ENCODE measurements at places on chromosomes 7 and 10.

GRCh38 chr10:14403881-14404623 lies 73.3 kb upstream of the FRMD4A start:
- DNase-seq = no peak

- DNase-seq = no peak
Measured at GRCh38 chr10:9613338-9614075, 1404.2 kb upstream of the CELF2 start.

DNA sequence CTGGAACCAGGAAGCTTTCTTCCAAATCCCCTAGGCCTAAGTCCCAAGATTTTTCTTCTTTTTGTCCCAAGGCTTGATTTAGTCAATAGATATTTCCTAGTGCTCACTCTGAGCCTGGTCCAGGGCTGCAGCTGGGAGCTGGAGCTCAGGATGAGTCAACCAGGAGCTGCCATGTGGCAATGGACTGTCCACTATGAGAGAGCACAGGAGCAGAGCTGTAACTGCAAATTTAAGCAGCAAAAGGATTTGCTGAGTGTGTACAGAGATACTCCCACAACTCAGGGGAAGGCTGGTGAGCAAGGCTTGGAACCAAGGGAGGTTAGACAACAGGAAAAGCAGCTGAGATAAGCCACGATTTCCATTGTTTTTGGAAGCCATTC lies 92.1 kb upstream of the CXCL12 start:
- DNase-seq = no peak

DNA sequence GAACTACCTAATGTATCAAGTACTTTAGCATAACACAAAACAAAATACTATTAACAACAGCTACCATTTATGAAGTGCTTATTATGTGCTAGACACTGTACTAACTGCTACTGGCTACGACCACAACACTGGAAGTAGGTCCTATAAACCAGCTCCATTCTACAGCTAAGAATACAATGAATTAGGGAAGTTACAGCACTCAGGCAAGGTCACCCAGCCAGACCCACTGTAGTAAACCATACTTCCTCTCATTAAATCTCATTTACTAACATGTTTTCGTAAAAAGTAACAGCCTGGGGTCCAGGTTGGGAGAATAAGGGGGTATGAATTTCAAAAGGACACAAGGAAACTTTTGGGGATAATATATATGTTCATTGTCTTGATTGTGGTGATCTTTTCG lies 25.4 kb downstream of the NAPEPLD start:
- DNase-seq = no peak

DNA sequence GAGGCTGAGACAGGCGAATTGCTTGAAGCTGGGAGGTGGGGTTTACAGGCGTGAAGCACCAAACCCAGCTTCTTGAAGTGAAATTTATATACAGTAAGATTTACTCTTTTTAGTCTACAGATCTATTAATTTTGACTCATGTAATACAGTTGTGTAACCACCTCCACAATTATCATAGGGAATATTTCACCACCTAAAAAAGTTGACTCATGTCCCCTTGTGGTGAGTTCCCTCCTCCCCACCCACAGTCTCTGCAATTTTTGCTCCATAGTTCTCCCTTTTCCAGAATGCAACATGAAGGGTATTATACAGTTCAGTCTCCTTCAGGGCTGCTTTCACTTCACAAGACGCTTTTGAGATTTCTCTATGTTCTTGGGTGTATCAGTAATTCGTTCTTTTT lies 156.8 kb downstream of the FAM107B start:
- no peak for DNase-seq

DNA sequence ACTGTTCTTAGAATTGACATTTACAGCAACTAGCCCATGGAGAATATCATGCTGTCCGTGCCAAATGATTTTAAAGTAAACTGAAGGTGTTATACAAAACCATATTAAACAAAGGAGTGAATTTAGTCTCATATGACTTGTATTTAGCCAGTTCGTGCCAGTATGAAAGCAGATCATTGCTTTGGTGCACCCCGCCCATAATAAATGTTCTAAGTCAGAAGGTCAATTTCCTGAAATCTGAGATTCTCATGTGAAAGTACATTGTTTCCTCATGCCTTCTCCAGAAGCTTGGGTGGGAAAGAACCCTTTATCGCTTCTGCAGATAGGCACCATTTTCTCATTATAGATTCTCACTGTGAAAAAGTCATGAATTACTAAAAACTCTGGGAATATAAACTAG lies 106.4 kb downstream of the CAMK1D start:
- no peak for DNase-seq

- no peak for DNase-seq
Measured at GRCh38 chr7:7159063-7159658, 23.2 kb upstream of the C1GALT1 start.

DNA sequence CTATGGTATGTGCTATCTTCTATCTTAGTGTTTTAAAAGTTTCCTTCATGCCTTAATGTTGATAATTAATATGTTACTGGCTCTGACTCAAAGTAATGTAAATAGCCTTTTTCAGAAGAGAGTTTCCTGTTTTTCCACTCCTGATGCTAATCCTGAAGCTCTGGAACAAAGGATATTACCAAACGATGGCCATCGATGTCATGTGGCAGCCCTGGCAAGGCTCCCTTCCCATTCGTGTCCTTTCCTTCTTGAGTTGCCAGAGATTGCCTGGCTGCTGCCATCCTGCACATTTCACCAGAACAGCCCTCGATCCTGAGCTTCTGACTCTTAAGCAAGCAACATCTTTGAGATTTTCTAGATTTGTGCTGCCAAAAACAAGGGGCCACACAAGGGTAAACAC lies 46.0 kb downstream of the RNF133 start:
- no peak for DNase-seq

- DNase-seq = no peak
Measured at GRCh38 chr10:12549297-12549696, 199.9 kb downstream of the CAMK1D start.

All from T-helper 17 cell (primary cell).